ENCODE measurements at places on chromosomes 12 and 14.

DNA sequence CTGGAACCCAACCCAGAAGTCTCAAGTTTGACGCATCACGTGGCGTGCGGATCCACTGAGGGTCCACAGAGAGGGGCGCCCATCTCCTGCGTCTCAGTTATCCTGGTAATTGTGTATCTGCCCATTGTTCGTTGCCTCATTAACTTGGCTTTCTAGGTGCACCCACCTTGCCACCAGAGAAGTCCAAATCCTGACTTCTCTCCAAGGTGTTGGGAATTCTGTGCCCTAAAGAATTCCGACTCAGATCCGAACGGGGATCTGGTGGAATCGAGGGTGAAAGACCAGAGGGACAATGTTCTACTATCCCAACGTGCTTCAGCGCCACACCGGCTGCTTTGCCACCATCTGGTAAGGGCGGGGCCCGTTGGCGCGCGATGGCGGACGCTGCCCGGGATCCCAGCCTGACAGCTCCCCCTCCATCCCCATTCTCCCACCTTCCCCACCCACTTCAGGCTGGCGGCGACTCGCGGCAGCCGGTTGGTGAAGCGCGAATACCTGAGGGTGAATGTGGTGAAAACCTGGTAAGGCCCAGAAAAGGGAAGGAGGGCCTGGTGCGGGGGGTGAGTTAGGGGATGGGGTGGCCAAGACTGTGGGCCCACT, 481 bp downstream of the REC8 start:
- no peak for DNase-seq

DNA sequence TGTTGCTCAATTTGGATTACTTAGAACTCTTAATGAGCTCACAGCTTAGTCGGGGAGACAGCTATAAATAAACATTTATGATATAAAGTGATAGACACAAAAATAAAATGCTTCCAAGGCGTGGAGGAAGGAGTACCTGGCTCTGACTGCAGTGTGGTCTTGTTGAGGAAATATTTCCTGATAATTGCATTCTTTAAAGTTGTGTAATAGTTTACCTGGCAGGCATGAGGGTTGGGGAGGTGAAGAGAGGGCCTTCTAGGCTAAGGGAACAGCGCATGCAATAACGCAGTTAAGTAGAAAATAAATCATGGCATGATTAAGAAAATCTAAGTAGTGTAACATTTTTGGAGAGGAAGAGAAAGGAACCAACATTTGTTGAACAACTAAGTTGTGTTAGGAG, 260.5 kb upstream of the ATP2B1 start:
- DNase-seq: no peak

DNA sequence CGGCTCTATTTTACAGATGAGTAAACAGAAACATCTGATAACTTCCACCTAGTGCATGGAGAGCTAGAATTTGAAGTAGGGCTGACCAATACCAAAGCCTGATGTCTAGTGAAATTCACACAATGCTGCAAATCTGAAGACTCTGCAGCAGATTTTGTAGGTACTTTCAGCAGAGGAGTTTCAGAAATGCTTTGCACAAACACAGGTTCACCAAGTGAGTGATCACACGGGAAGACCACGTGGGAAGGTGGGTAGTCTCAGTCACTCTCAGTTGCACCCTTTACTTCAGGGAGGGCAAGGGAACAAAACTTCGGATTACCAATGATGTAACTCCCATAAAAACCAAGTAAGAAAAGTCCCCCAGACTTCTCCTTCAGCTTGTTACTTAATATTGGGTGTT, 63.3 kb upstream of the DAAM1 start:
- no peak for DNase-seq

DNA sequence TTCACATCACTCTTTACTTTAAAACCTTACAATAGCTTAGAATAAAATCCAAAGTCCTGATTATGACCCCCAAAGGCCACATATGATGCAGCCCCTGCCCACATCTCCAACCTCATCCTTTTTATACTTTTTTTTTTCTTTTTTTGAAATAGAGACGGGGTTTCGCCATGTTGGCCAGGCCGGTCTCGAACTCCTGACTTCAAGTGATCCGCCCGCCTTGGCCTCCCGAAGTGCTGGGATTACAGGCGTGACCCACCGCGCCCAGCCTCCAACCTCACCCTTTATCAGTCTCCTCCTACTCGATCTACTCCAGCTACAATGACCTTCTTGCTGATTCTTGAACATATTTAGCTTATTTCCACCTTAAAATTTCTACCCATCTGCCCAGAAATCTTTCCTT, 1.2 kb upstream of the MAPKAPK5 start:
- no peak for DNase-seq

DNA sequence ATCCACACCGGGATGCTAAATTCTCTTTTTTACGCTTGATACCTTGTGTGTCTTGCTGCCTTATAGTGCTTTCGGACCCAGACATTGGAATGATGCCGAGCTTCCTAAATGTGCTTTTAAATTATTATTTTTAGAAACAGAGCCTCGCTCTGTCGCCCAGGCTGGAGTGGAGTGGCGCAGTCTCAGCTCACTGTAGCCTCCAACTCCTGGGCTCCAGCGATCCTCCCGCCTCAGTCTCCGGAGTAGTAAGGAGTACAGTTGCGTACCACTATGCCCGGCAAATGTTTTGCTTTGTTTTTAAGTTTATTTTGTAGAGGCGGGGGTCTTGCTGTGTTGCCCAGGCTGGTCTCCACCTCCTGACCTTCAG, 489 bp upstream of the EML5 start:
- DNase-seq: no peak

All from NCI-H446 (cell line).